Activated B cell treated with CpG ODN at 0.5 μM for 24 hours (primary cell): ENCODE measurements at places on chromosomes 2 and 18. TPM values are rescaled to one million over a fixed set of nuclear protein-coding genes. Genes with fewer than 3 reads are reported as not detected.

DNA sequence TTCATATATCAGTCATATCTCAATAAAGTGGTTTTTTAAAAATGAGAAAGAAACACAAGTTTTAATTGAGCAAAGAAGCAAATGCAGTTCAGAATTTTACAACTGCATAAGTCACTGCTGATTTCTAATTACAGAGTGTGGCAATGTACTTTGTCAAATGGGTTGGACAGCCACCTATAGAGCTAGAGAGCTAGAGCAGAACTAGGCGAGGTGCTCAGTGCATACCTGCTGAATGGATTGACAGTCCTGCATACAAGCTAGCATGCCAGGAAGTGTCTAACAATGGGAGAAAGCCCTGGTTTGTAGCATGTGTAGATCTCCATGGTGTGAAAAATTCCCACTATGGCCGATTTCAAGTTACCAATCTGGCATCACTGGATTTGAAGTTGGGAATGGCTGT lies 106.3 kb upstream of the CDCA7 start:
- H3K4me1 ChIP-seq, result no peaks in the 10 kb centered on the region
- DNase-seq, result no peak
- no peak overlapping the region for H3K27ac ChIP-seq
- no peaks in the 10 kb centered on the region for H3K27me3 ChIP-seq
- H3K4me3 ChIP-seq, result no peak overlapping the region
- no peaks in the 10 kb centered on the region for H3K36me3 ChIP-seq

DNA sequence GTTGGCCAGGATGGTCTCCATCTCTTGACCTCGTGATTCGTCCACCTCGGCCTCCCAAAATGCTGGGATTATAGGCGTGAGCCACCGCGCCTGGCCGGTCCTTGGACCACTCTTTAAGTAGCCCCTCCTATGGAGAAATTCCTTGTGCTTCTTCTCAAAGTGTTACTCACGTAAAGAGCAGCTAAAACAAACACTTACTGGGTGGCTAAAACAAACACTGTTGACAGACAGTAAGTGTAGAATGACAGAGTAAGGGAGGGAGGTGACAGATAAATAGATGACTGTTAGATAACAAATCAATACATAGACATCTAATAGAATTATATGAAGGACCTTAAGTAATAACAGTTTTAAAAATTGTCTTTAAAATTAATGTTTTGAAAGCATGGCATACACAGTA lies 40.9 kb upstream of the RASGRP3 start:
- peaks cover 1% of the 10 kb centered on the region for H3K27me3 ChIP-seq
- H3K4me1 ChIP-seq, result no peaks in the 10 kb centered on the region
- no peak overlapping the region for H3K4me3 ChIP-seq
- H3K27ac ChIP-seq, result no peak overlapping the region
- no peak for DNase-seq

- H3K4me1 ChIP-seq, result no peaks in the 10 kb centered on the region
- no peak overlapping the region for H3K4me3 ChIP-seq
- no peaks in the 10 kb centered on the region for H3K36me3 ChIP-seq
- H3K27ac ChIP-seq, result no peak overlapping the region
Observed at GRCh38 chr2:108354136-108354535, 23.6 kb upstream of the SULT1C4 start.

The ACTR2 gene
- 484 and 493 TPM in 2 replicates for total RNA-seq

The ATP6V1B1 gene
- total RNA-seq, result not detected in 2 replicates

The NOSTRIN gene
- total RNA-seq, result 0.07 TPM in 1 of 2 replicates, not detected in the other

- DNase-seq, result peak; percentile 67
- H3K4me1 ChIP-seq, result peaks cover 70% of the 10 kb centered on the region
- peak overlapping the region; percentile 81 for H3K4me3 ChIP-seq
- peaks cover 38% of the 10 kb centered on the region for H3K27me3 ChIP-seq
Observed at GRCh38 chr2:74502720-74503505, 3.5 kb upstream of the LBX2 start.

The ST6GAL2 gene
- total RNA-seq, result not detected in 2 replicates

GRCh38 chr18:26722565-26722931 lies 143.0 kb downstream of the AQP4 start:
- no peak overlapping the region for H3K4me3 ChIP-seq
- H3K36me3 ChIP-seq, result no peaks in the 10 kb centered on the region
- no peaks in the 10 kb centered on the region for H3K4me1 ChIP-seq
- H3K27ac ChIP-seq, result no peak overlapping the region
- H3K27me3 ChIP-seq, result no peaks in the 10 kb centered on the region
- no peak for DNase-seq

The CTLA4 gene
- 0.54 and 0.55 TPM in 2 replicates for total RNA-seq

The ANKZF1 gene
- total RNA-seq, result 96.0 and 105 TPM in 2 replicates

GRCh38 chr2:16487686-16488085 lies 177.9 kb downstream of the CYRIA start:
- no peaks in the 10 kb centered on the region for H3K4me1 ChIP-seq
- peaks cover 17% of the 10 kb centered on the region for H3K27me3 ChIP-seq
- H3K27ac ChIP-seq, result no peak overlapping the region
- no peaks in the 10 kb centered on the region for H3K36me3 ChIP-seq
- no peak for DNase-seq

DNA sequence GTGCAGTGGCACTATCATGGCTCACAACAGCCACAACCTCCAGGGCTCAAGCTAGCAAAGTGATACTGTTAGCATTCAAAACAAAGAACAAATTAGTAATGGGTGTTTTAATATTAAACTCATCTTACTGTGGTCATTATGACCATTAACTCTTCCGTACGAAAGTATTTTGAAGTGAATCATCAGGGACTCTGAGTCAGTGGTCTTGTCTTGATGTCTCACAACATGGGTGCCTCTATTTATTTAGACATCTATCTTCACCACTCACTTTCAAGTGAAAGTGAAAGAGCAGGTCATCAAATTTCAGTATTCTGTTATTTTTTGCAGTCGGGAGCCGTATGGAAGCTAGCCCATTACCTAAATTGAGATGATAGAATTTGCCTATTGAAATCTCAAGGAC lies 1118.2 kb downstream of the DPP10 start:
- H3K27me3 ChIP-seq, result no peaks in the 10 kb centered on the region
- H3K4me3 ChIP-seq, result no peak overlapping the region
- no peak overlapping the region for H3K27ac ChIP-seq
- DNase-seq, result no peak
- H3K36me3 ChIP-seq, result no peaks in the 10 kb centered on the region
